SW 1271 (cell line): ENCODE measurements at places on chromosomes 5 and 9.

DNA sequence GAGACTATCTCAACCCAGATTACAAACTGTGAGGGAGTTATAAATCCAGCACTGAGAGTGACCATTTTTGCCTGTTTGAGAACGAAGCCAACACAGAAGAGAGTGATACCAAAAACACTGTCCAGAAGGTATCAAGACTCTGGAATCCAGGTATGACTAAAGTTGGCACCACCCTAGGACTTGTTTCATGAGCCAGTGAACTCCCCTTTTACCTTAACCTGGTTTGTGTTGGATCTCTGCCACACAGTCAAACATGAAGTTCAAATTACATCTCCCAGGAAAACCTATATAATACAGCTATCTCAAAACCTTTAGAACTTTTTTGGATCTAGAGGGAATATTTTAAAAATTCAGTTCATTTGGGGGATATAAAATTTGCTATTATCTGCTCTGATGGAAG lies 11.4 kb downstream of the ZBTB5 start:
- DNase-seq = no peak

DNA sequence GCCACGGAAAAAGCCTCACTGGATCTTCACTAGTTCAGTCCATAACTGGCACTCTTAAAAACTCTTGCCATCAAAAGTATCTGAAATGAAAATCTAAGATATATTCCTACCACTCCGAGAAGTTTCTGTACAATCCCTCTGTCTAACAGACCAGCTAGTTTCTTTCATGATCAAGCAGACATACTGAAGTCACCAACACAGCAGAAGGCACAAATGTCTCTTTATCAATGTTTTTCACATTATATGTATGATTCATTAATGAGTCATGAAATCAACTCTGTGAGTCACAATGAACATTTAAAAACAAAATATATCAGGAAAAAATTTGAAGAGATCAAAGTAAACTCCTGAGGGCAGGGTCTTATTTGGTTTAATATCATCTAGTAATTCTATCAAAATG lies 50.8 kb downstream of the F2R start:
- no peak for DNase-seq

- DNase-seq = no peak
Measured at GRCh38 chr9:97705354-97705950, 8.3 kb upstream of the XPA start.

DNA sequence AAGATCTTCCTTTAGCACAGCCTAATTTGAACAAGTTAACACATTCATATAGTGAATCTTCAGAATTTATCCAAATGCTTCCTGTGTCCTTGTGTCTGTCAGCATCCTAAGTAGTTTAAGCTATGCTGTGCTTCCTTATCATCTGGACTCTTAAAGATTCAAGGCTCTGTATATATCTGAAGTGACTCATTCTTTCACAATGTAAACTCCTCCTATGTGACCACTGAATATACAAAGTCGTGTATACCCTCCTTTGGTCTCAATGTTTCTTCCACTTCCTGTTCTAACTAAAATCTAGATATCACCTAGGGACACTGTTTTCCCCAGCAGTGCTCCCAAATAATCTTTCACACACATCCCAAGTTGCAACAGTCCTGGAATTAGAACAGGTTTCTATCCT lies 935.7 kb upstream of the NUDT12 start:
- DNase-seq = no peak

- DNase-seq = no peak
Measured at GRCh38 chr5:56530626-56531138, 284.7 kb upstream of the MAP3K1 start.

DNA sequence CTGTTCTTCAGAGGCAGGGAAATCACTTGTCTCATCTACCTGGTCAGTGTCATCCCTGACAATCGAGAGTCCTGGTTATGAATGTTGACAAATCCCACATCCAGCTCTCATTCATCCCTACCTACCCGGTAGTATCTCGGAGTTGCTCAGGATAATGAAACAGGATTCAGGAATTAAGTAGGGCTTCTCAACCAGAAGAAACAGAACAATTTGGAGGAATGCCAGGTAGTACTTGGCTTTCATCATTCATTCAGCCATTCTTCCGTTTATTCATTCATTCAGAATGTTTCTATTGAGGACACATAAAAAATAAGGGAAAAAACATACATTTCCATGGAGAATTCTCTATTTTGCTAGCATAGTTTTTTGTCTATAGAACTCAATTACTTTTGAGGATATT lies 195.0 kb downstream of the ARHGEF28 start:
- DNase-seq = no peak

DNA sequence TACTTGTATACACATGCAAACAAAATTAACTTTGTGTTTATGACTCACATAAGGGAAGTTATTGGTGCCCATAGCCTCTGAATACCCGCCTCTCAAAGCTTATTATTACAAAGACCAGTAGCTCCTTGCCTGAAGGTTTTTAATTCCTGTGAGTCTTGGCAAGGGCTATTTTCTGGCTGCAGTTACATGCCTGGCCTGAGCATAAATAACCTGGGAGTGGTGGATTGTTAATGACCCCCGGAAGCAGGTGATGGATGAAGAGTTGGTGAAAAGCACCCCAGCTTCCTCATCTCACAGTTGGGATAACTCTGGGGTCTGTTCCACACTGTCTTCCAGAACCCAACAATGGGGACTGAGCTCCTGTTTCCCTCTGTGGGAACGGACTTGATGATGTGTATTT lies 594.5 kb downstream of the PDE4D start:
- no peak for DNase-seq

GRCh38 chr5:109413458-109413857 lies 3.7 kb upstream of the PJA2 start:
- peak; percentile 26 for DNase-seq

DNA sequence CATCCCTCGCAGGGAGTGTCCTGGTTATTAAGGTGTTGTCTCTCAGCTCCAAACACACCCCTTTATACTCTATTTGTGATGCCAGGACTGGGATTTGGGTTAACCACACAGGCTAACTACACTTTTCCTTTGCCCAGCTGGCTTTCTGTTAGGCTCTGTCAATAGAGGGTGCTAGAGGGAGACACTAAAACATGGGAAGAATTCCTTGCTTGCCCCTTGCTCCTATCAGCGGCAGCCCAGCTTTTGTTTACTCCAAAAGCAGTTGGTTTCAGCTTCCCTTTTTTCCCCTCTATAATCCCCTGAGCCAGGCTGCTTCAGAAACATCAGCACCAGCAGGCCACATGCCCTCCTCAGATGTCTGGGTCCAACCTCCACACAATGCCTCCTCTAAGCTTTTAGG lies 297.1 kb downstream of the KCTD16 start:
- peak; percentile 25 for DNase-seq

DNA sequence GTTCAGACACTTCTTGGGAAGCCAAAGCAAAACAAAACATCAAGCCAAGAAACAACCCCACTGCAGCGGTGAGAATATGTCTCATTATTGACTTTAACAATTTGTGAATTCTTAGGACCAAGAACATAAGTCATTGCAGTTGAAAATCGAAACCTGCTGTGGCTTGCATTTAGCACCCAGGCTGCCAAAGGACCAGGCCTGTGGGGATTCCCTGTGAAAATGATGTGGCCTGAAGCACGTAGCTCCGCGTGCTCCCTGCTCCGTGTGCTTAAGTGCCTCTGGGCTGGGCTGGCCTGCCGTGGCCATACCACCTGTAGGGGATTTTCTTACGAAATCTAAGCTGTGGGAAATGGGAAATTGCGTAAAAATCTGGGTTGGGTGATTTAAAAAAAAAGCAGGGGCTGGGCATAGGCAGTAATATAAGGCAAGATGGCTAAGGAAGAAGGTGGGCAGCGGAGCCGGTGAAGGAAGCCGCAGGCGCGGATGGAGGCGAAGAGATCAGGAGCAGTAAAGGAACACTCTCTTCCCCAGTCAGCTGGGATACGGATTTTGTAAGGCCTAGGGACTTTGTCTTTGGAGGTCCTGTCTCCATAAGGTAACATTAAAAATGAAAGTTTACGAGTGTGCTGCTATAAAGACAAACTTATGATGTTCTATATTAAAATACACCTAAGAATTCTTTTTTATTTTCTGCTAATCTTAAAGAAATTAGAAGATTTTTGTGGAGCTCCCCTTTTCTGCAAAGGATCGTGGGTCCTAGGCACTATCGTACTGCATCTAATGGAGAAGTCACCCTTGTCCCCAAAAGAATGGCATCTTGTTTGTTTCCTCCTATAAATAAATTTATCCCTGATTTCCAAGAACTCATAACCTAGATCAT lies 189.6 kb upstream of the SEMA6A start:
- DNase-seq = no peak

- no peak for DNase-seq
Measured at GRCh38 chr5:109080896-109081295, 328.9 kb downstream of the PJA2 start.

DNA sequence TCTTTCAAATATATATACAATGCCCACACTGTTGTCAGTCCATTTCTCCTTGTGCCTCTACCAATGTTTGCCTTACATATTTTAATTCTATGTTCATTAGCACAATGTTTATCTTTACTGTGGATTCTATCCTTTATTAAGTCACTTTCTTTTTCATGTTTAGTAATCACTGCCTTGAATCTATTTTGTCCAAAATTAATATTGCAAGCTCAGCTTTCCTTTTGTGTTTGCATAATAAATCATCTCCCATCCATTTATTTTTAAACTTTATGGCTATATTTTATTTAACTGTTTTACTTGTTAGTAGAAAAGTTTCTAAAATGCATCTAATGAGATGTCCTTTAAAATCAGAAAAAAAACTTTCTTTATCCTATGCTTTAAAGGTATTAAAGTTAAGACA lies 126.8 kb upstream of the ACOT12 start:
- DNase-seq = no peak

DNA sequence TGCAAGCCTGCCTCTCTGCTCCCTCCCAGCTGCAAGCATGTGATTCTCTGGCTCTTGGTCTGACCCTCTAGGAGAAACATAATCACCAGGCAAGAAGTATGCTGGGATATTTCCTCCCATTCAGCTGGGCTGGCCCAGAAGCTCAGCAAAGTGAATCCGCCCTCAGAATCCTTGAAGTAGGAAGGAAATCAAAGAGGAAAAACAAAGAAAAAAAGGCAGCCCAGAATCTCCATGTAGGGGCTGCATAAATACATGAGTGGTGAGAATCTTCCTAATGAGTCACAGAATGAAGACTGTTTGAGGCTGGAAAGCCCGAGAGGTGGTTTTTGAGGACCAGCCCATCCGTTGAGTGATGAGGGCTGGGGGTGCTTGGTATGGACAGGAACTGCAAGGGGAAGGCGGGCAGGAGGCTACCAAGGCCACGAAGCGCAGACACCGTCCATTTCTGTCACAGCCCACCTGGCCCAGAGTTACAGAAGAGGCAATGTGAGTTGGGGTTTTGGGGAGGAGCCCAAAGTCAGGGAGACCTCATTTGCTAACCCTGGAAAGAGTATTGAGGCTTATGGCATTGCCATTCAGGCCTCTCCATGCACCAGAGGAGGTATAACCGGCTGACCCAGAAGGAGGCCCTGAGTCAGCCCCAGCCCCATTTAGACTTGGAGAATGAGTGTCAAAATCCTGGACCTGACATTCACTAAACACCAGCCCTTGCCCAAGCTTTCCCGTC lies 33.4 kb upstream of the TGFBR1 start:
- no peak for DNase-seq

DNA sequence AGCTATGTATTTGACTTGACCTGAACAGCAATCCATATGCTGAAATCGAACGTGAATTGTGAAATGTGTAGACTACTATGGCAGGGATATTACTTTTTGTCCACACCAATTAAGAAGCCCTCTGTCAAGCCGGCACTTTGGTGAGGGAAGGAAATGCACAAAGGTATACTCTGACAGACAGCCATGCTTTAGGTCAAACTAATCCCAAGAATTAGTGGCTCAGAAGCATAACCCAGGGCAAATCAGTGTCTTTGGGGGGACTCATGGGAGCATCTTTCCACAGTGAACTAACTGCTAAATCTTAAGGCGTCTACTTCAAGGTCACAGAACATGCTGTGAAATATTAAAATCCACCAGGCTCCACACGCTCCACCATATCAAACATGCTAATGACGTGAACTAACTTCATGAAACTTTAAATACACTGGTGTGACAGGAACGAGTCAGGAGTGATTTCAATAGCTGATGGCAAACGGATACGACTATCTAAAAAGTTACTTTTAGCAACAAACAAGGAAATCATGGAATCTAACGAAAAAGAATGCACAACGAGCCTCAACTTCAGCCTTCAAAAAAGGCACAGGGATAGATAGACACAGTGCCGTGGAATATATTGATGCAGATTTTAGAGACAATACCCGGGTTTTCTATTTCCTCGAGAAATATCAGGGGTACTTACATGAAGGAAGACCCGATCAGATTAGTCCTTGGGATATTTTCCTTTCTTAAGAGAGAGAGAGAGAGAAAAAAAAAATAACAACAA lies 527 bp downstream of the MEF2C start:
- no peak for DNase-seq

DNA sequence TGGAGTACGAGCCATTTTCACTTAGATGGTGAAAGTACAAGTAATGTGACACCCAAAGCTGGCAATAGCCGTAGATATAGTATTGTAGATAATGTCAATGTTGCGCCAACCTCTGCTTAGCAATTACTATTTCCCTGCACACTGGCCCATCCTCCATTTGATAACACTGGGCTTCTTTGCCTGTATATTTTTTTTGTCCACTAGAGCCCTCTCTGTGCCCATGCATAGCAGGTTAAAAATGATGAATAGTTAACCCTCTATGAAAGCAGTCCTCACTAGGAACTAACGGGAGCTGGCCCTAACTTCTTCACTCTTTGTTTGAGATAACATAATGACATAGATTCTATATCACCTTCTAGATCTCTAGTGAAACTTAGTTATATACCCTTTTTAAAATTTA lies 416.8 kb downstream of the TUSC1 start:
- no peak for DNase-seq

GRCh38 chr5:132461569-132462070 lies 29.0 kb downstream of the IRF1 start:
- no peak for DNase-seq

- no peak for DNase-seq
Measured at GRCh38 chr5:96601200-96601599, 61.0 kb upstream of the CAST start.
